GM19239 (cell line): ENCODE measurements at places on chromosomes 3 and 15.

DNA sequence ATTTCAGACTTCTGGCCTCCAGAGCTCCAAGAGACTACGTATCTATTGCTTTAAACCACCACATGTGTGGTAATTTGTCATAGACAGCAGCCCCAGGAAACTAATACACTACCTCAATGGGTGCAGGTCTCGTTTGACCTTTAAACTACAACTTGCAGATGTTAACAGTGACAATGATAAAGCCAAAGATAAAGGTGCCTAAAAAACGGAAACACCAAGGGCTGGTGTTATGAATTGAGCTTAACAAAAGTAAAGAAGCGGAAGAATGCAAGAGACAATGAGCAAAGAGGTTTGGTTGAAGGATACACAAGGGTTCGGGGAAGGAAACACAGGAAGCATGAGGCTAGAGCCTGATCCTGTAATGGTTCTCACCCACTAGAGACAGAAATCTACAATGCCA, 50.8 kb downstream of the RFTN1 start:
- no peak for DNase-seq

- DNase-seq: no peak
These were observed 94.6 kb upstream of the SNTN start for GRCh38 chr3:63557912-63558311.

GRCh38 chr15:55824857-55825613, 82.1 kb upstream of the PRTG start:
- no peak for DNase-seq

GRCh38 chr3:114011059-114011797, 45.1 kb downstream of the CCDC191 start:
- DNase-seq: no peak

GRCh38 chr15:98455904-98456303, 192.4 kb upstream of the IGF1R start:
- DNase-seq: no peak

DNA sequence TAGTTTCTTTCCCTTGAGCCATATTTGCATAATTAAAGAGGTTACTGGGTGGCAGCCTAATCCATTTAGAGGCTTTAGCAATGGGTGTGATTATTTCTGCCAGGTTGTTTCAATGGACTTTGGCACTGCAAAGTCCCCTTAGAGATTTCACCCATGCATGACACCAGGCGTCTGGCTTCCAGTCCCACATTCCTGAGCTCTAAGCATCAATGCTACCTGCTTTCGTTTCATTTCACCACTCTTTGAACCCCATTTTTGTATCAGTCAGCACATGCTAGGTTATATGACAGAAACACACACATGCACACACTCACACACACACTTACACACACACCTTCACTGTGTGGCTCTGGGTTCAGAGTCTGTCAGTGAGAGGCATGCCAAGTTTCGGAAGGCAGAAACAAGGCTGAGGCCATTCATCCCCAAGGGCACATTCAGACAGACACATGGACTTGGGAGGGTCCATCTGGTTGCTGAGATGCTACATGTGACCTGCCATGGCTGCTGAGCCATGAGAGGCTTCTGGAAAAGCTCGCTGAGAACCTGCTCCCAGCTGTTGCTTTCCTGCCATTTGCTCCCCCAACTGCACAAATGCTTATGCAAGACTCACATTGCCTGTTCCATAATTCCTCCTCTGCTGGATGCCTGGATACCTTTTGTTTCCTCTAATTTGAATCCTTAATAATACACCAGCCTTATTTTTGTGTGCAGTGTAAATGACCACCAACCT, 354.1 kb downstream of the GABRG3 start:
- no peak for DNase-seq

DNA sequence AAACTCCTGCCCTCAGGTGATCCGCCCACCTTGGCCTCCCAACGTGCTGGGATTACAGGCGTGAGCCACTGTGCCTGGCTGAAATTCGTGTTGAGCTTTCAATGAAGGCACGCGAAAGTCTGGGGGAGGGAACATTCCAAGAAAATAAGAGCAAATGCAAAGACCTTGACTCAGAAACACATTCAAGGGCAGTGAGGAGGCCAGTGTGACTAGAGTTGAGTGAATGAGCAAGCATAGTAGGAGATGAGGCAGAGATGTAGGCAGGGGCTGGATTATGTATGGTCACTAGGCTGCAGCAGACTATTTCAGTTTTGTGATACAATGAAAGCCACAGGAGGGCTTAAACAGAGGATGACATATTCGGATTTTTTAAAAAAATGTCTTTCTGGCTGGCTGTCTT, 67.0 kb downstream of the SCN11A start:
- DNase-seq: no peak
